ENCODE measurements at places on chromosomes 7 and 10. TPM values are rescaled to one million over a fixed set of nuclear protein-coding genes. Genes with fewer than 3 reads are reported as not detected.

The TMEM213 gene
- not detected for total RNA-seq

The GBX1 gene
- total RNA-seq, result not detected

- peaks cover 37% of the 10 kb centered on the region for H3K27me3 ChIP-seq
- DNase-seq, result peak; percentile 51
- no peak overlapping the region for H3K27ac ChIP-seq
- H3K4me1 ChIP-seq, result no peaks in the 10 kb centered on the region
Measured at GRCh38 chr10:1420661-1421362, 316.5 kb downstream of the ADARB2 start.

DNA sequence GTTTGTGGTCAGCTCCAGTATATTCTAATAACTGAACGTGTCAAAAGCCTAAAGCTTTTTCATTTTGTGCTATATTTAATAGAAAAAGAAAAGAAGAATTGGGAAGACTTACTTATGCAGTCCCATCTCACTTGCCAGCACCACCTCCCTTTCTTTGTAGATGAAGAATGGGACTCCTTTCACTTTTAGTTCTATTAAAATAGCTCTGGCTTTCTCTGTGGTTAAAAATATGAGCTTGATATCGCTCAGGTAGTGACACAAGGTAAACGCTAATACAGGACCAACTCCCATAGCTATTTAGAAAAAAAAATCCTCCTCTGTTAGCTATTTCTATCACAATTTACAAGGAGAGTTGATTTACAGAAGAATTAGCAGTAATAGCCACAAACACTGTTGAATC lies 176.8 kb downstream of the PDE1C start:
- no peak overlapping the region for H3K4me3 ChIP-seq
- H3K36me3 ChIP-seq, result no peaks in the 10 kb centered on the region
- no peak overlapping the region for H3K27ac ChIP-seq
- no peaks in the 10 kb centered on the region for H3K4me1 ChIP-seq
- H3K27me3 ChIP-seq, result no peaks in the 10 kb centered on the region

DNA sequence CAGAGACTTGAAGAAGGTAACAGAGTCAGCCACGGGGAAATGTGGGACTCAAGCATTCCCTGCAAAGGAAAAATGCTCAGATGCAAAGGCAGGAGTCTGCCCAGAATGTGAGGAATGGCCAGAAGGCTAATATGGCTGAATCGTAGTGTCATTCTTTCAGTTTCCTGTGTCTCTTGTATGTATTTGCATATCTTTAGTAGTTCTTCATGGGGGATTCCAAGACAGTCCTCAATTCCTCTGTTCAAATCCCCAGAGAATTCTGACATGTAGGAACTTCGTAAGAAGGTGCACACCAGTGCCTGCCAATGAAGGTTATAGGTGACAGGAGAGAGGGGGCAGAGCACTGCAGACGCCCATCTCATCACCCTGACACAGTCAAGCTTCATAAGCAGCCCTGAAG lies 154.4 kb downstream of the CACNB2 start:
- H3K4me3 ChIP-seq, result no peak overlapping the region
- no peaks in the 10 kb centered on the region for H3K36me3 ChIP-seq
- H3K4me1 ChIP-seq, result no peaks in the 10 kb centered on the region
- DNase-seq, result no peak

DNA sequence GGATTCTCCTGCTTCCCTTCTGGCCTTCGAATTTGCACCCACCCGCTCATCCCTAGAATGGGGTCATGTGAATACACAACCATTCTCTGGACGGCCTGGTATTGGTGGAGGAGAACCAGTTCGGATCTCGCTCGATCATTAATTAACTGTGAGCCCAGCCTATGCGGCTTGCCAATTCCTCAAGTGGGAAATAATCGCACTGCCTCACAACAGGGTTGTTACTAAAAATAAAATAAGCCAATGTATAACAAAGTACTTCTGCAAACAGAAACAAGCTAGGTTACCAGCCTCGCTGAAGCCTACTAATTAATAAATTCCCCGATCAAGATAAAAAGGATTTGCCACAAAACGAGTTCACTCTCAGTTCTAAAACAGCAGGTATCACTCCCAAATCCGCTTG lies 16.2 kb downstream of the CTBP2 start:
- no peak overlapping the region for H3K27ac ChIP-seq
- H3K27me3 ChIP-seq, result peaks cover 61% of the 10 kb centered on the region
- no peaks in the 10 kb centered on the region for H3K4me1 ChIP-seq
- no peaks in the 10 kb centered on the region for H3K36me3 ChIP-seq

DNA sequence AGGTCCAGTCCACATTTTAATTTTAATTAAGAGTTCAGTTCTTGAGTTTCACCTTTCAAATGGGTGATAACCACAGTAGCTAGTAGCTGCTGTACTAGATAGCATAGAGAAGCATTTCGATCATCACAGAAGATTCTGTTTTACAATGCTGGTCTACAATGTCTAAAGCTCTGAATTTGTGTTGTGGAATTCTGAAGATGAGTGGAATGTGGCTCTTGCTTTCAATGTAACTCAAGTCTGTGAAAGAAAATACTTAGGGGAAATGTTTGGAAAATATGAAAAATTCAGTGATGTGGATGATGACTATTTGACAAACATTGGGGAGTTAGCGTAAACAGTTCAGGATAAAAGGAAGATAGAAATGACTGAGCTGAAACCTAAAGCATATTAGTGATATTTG lies 139.4 kb downstream of the GNAT3 start:
- H3K27ac ChIP-seq, result no peak overlapping the region
- no peaks in the 10 kb centered on the region for H3K36me3 ChIP-seq
- no peak for DNase-seq
- H3K4me3 ChIP-seq, result no peak overlapping the region

- H3K27me3 ChIP-seq, result no peaks in the 10 kb centered on the region
- no peak overlapping the region for H3K27ac ChIP-seq
- H3K4me1 ChIP-seq, result peaks cover 80% of the 10 kb centered on the region
- H3K36me3 ChIP-seq, result no peaks in the 10 kb centered on the region
- DNase-seq, result no peak
Measured at GRCh38 chr10:3748484-3748883, 36.5 kb downstream of the KLF6 start.

- H3K36me3 ChIP-seq, result no peaks in the 10 kb centered on the region
- DNase-seq, result no peak
- no peaks in the 10 kb centered on the region for H3K27me3 ChIP-seq
- peaks cover 7% of the 10 kb centered on the region for H3K4me1 ChIP-seq
- H3K27ac ChIP-seq, result no peak overlapping the region
Measured at GRCh38 chr7:140391634-140392033, 6.7 kb downstream of the SLC37A3 start.

DNA sequence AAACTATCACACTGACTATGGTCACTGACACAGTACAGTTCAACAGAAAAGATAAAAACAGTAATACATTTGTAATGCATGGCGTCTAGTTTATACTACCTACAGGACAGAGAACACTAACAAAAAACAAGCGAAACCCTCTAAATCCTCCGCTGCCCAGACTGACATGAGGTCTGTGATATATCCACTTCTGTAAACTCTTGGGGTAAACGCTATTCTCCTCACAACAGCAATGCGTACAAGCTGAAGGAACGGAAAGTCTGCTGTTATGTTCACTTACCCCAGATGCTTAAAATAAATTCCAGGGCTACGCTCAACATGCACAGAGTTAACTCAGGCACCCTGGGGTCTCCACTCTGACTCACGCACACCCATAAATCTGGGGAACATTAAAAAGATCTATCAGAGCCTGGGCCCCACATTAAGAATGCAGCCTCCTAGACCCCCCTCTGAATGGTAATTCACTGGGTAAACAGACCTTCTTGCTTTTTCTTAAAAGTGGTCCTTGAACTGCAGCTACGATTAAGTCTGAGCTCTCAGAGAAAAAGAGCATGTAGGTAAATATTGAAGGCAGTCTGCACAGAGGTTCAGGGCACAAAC lies 105.6 kb downstream of the CTBP2 start:
- H3K27me3 ChIP-seq, result peaks cover 66% of the 10 kb centered on the region
- H3K4me1 ChIP-seq, result no peaks in the 10 kb centered on the region
- no peak overlapping the region for H3K27ac ChIP-seq
- no peak for DNase-seq
- no peaks in the 10 kb centered on the region for H3K36me3 ChIP-seq

- H3K27me3 ChIP-seq, result peaks cover 2% of the 10 kb centered on the region
- peak overlapping the region; percentile 93 for H3K4me3 ChIP-seq
- H3K27ac ChIP-seq, result peak overlapping the region; percentile 86
- H3K4me1 ChIP-seq, result peaks cover 36% of the 10 kb centered on the region
- DNase-seq, result no peak
Measured at GRCh38 chr7:101084865-101085161, 468 bp upstream of the TRIM56 start.

GRCh38 chr7:130940326-130940725 lies 206.3 kb upstream of the KLF14 start:
- peak overlapping the region; percentile 68 for H3K4me3 ChIP-seq
- peaks cover under 1% of the 10 kb centered on the region for H3K36me3 ChIP-seq
- DNase-seq, result no peak
- no peaks in the 10 kb centered on the region for H3K27me3 ChIP-seq

- H3K27ac ChIP-seq, result no peak within 1 kb of the TSS
- H3K4me1 ChIP-seq, result peaks cover 44% of the 10 kb centered on the region
- H3K27me3 ChIP-seq, result peaks cover 98% of the 10 kb centered on the region
Measured at GRCh38 chr10:123147635-123148413, at the start of gene HMX2. Gene HMX2, plus strand, starts transcription at chr10:123148136. Its CDS starts 243 bp downstream, at chr10:123148379.
